ENCODE measurements at places on chromosomes 3 and 15.

DNA sequence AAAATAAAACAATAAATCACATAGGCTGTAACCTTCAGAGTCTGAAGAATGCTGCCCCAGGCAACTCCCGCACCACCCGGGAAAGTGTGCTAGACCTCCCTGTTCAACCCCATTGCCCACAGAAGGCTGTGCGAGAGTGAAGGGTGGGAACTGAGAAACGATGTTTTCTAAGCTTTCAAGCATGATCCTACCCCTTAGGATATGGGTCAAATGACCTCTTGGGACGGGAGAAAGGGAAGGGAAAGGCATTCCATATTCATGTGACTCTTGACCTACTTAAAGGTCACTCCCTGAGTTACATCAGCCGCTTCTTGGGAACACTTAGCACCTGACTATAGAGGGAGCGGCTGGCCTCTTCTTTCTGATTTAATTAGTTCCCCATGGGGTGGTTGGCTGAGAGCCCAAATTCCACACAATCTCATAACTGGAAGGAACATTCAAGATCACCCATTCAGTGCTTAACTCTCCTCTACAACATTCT, 114.7 kb upstream of the SLC24A5 start:
- DNase-seq: no peak

DNA sequence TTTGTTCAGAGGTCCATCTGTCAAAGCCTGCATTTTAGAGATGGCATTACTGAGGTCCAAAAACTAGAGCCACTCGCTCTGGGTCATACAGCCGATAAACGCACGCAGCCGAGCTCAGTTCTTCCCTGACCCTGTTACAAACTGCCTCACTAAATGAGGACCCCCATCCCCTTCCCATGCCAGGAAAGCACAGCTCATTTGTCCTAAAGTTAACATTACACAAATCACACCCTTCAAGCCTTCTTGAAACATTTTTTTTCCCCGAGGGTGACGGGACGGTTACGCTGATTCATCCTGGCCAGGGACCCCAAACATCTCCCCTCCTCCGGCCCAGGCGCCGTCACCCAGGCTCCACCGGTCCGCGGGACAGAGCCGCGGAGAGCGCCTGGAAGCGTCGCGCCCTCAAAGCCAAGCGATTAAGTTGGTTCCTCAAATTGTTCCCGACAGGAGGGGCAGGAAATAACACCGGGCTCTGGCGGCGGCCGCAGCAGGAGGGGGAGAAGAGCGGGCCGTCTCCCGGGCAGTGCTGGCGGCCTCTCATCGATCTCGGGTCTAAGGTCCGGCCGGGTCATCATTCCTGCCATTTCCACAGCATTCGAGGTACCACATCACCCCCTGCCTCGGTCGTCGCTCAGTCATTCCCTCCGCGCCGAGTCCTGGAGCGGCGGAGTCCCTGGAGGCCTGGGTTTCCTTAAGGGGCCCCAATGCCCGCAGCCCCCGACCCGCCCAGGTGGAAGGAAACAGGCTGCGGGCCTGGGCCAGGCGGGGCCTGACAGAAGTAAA, 619 bp upstream of the CMTM8 start:
- peak; percentile 22 for DNase-seq

DNA sequence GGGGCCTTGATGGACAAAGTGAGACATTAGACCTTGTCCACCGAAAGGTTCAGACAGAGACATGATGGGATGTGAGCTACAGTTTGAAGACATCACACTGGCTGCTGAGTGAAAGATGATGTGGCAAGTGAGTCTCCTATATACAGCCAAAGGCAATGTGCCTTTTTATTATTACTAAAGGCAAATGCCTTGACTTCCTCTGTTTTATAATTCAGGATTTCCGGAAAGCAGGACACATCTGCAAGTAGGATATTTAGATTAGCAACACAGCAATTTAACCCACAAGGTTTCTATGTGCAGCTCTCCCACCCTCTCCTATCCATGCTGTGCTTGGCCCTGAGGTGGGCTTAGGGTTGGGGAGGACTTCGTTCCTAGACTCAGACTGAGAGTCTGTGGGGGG, 20.7 kb downstream of the SPATA12 start:
- no peak for DNase-seq

DNA sequence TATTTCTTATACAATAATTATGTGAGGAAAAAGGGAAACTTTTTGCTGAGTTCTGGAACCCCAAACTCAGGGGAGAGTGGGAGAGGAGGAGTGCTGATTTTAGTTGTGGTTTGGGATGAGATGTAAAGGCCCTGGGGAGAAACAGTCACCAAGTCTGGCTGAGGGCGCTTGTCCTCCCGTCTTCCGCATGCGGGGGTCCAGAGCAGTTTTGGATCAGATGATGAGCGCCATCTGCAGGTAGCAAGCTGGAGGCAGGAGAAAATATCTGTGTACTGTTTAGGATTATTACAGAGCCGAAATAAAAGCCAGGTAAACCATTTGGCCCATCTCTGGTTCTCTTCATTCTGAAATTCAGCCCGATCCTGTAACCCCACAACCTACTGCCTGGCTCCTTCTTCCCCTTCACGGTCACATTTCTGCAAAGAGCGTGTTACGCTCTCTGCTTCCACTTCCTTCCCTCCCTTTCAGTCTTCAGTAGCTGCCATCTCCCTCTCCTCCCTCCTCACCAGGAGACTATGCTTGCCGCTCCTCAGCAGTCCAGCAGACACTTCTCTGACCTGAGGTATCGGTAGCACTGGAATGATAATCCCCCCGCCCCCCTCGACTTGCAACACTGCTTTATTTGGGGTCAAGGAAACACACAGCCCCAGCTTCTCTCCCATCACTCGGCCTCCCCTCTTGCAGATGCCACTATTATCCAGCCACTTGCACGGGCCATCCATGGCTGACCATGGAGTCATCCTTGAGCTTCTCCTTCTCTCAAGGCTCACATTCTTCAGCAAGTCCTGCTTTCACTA, 1.4 kb upstream of the PARP14 start:
- peak; percentile 64 for DNase-seq

GRCh38 chr3:150627557-150627956, 24.4 kb downstream of the SELENOT start:
- no peak for DNase-seq

All from NCI-H748 treated with DMSO at 0.1 percent for 48 hours (cell line).